Activated CD8-positive, alpha-beta memory T cell treated with anti-CD3 and anti-CD28 coated beads for 1 hour (primary cell): ENCODE measurements at places on chromosomes 4 and X.
A peak's percentile ranks its signal among the peaks of the same experiment; 100 is the strongest.

- DNase-seq: no peak
Measured at GRCh38 chr4:17126321-17126966, 228.0 kb upstream of the LDB2 start.

DNA sequence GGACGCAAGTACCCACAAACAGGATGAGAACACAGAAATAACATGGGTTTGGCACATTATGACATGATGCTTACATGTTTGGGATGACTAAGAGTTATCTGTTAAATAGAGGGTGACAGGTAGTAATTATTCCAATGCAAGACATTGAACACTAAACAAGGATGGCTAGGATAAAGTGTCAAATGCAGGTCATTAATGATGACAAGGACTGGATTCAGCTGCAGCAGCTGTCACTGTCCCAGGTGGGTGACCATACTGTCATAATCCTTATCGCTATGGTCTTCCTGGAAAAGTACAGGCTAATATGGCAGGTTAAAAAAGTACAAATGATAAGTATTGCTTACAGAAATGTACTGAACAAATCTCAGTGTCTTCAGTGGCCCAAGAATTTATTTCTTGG lies 123.9 kb downstream of the ANTXR2 start:
- no peak for DNase-seq

DNA sequence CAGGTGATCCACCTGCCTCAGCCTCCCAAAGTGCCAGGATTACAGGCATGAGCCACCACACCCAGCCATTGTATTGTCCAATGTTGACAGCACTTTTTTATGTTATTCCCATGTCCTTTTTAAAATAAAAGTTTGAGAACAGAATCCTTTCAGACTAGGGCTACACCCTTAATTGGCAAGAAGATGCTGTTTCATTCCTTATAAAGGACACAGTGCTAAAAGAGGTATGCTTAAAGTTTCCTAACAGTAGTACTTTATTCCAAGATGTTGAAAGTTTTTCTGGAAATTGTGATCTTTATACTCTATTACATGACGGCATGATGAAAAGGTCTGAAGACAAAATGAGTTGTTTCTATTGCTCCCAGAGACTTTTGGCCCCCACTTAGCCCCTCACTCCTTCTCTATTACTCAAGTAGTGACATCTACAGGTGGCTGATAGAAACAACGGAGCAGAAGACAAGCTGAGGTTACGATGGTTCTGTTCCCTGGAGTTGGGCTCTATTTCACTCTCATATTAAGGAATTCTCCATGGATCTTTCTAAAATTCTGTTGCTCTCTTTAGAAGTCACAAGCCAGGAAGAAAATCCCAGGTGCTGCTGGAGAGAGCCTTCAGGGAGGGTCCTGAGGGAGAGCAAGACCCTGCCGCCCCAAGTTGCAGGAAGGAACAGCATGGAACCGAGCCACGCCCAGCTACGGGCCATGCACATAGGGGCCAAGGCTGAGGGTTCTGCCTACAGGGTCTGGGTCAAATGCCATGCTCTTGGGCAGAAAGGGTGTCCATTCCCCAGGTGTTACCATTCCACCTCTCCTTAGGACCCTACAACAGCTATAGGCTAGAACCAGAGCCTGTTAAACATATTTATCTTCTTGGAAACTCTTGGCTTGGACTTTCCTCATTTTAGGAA lies 22.8 kb downstream of the RPL9 start:
- DNase-seq: no peak

DNA sequence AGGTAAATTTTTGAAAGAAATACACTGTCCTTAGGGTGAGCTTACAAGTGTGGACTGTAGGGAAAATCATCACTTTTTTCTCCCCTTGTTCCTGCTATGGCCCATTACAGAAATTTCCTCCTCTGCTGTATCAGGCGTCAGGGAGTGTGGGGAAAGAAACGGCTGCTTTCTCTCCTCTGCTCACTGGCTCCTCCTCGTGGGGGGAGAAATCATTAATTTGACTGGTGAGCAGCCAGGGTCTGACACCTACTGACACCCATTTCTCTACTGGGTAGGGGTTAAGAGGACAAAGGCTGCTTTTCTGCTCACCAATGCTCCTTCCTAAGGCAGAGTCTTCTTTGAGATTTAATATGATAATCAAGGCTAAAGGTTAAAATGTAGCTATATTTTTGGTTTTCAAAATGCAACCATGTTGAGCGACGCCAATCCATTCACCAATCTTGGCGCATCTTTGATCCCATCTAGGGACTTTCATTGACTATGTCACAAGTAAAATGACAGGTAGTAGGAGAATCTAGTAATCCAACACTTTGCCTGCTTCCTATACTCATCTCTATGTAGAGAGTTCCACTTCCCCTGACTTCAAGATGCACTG lies 25.1 kb downstream of the SETD7 start:
- DNase-seq: peak; percentile 31

DNA sequence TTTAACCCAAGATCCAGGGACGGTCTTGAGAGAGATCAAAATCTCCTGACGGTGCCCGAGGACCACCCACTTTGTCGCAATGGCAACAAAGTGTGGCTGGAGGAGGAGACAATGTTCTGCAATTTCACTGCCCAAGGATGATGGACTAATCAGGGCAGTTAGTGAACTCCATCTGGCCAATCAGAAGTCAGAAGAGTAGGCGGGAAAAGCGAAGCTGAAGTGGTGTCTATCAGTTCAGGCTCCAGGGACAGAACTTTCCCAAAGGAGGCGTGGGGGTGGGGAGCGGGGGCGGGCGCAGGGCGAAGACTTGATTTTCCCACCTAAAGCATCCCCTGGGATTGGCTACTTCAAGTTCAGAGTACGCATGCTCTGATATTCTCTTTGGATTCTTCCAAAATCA lies 25.6 kb downstream of the SPACA5B start:
- DNase-seq: no peak

- no peak for DNase-seq
Measured at GRCh38 chrX:13652287-13652793, 601 bp upstream of the TCEANC start.

- no peak for DNase-seq
Measured at GRCh38 chrX:12463052-12463451, 324.8 kb downstream of the FRMPD4 start.

DNA sequence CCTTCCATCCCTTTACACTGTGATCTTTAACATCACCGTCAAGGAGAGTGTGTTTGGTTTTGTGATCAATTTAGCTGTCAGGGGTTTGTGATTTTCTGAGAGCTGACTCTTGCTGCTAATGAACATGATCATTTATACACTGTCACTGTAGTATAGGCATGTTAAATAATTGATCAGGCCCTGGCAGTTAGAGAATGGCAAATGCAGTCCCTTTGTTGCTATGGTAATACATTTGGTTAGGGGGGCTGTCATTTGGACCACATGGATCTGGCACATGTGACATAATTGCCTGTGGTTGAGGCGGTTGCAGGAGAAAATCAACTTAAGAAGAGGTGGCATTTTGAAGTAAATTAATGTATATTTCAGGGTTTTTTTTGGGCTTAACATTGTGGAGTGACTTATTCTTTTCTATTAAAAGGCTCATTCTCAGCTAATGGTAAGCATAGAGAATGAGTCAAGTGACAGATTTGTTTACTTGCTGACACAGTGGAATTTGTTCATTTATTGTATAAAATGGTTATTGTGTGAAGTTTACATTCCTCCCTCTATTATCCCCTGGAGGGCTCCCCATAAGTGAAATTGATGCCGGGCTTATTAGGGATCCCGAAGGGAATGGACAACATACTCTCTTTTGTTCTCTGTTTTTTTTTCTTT lies 114.0 kb downstream of the FHIP1A start:
- no peak for DNase-seq

DNA sequence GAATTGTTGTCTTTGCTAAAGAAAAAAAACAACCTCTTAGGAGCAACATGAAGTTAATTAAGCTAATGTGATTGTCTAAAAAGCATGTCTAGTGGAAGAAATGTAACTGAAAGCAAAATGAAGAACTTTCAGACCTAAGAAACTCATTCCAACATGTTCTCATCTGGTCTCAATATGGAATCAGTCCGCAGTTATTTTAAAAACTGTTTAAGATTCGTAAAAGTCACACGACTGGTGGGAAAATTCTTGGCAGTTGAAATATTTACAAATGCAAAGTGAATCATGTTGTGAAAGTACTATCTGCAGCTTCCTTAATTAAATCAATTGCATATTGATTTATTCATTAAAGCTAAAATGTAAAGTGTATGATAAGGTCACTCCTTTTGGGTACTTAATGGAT lies 117.8 kb upstream of the DIAPH2 start:
- no peak for DNase-seq

DNA sequence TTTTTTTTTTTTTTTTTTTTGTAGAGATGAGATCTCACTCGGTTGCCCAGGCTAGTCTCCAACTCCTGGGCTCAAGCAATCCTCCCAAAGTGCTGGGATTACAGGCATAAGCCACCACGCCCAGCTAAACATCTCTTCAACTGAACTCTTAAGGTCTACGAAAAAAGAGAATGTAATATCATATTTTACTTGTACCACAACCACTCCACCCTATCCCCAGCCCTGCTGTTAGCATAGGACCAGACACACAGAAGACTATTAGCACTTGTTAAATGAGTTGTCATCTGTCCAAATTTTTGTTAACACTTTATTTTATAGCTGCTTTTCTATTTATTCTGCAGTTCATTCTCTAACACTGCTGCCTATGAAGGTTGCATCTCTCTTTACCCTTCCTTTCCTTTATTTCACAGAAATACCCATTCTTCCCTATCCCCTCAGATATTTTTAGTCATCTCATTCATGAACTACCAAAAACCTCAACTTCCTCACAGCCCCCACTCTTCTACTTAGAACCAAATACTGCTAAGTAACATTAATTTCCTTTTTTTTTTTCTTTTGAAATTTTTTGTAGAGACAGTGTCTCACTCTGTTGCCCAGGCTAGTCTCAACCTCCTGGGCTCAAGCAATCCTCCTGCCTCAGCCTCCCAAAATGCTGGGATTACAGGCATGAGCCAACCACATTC lies 10.1 kb downstream of the SNX12 start:
- DNase-seq: no peak

DNA sequence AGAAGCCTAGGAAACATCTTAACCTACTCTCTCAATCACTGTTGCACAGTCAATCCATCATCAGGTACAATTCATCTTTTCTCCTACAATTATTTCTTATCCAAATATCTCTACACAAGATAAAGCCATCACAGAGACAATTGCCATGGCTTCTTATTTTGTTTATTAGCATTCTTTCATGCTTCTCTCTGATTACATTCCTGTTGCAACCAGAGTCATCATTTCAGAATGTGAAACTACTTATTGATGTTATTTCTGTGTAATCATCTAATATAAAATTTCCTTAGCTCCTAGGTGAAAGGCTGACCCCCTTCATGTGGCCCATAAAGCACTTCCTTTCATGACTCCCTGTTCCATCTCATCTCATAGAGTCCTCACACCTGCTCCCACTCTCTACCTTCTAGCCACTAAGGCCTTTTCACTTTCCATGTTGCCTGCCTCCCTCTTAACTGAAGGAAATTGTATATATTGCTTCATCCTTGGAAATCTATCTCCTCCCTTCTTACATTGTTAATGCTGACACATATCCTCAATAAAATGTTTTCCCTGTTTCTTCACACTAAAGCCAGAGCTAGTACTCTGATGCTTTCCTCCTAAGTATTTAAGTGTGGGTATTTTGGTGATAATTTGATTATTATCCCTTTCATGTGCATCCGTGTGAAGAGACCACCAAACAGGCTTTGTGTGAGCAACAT lies 829.9 kb downstream of the FAT4 start:
- DNase-seq: no peak

GRCh38 chr4:70714079-70714887 lies 7.5 kb upstream of the RUFY3 start:
- DNase-seq: no peak

GRCh38 chr4:119854364-119854763 lies 212.3 kb downstream of the MAD2L1 start:
- no peak for DNase-seq

DNA sequence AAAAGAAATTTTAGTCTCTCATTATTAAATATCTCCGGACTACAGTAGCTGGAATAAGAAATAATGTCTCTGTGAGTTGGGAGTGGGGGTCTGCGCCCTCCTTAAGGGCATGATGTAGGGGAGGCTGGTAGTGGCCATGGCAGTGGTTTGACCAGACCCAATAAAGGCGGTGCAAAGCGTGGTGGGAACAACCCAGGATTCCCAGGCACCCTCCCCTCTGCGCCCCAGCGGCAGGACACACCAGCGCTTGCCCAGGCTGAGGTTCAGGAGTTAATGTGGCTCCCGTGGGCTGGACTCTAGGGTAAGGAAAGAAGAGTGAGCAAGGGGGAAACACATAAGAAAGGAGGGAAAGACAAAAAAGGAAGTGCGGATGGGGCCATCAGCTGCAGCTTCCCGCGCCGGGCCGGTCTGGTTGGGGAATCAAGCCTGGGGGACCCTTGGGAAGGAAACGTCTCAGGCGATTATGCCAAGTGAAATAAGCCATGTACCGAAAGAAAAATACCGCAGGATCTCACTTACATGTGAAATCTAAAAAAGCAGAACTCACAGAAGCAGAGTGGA lies 157.5 kb upstream of the SMIM31 start:
- DNase-seq: no peak

DNA sequence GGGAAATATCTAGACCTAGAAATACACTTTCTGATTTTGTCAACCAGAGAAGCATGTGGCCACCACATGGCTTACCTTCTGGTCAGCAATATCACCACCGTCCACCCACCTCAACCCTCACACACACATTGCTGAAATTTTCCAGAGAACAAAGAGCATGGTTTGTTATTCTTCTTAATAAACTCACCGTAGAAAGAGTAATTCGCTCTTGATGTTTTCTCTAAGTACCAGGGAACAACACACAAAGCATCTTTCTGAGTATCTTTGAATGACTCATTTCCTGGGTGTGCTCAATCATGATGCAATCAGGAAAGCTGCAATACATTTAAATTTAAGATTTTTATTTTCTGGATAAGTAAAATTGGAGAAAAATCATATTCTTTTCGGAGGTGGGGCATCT lies 24.7 kb upstream of the LRAT start:
- DNase-seq: no peak

DNA sequence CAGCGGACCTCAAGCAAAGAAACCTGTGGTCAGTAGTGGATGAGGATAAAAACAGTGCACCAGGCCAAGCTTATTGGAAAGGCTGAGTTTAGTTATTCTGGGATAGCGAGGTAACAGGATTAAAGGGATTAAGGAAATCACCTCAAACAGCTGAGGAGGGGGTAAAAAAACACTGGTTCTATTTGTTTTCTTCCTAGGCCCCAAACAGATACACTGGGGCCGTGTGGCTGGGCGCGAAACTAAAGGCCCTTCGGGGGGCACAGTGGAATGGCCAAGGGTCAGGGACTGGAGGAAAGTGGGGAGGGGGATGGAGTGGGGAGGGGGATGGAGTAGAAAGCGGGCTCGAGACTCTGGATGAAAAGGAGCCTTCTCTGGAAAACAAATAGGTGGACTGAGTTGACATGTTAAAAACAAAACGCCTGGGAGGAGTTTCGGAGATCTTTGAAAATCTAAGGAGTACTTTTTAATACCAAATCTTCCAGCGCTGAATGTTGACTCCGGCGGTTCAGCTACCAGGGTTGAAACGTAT lies 2.9 kb downstream of the SOX3 start:
- DNase-seq: no peak

GRCh38 chr4:76732246-76732645 lies 165.7 kb downstream of the SOWAHB start:
- no peak for DNase-seq

- no peak for DNase-seq
Measured at GRCh38 chrX:41602816-41603345, 85.9 kb upstream of the GPR34 start.

GRCh38 chr4:165439344-165439743 lies 60.5 kb downstream of the CPE start:
- DNase-seq: no peak
